ENCODE measurements at places on chromosomes 4 and X.

DNA sequence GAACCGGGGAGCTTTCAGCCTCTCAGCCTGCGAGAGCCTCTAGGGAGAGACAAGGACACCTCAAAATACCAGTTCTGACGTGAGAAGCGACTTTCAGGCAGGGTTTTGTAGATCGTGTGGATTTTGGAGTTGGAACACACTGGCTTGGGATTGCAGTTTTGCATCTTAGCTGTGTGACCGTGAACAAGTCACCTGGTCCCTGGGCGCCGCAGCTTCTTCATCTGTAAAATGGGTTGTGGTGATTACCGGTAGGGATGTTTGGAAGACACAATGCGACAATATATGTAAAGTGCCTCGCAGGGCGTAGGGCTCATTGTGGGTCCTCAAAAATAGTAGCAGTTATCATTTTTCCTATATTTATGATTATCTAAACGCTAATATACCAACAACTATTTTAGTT is 43.7 kb upstream of the STOX2 start:
- DNase-seq: no peak

GRCh38 chr4:95539106-95539505 is 9.7 kb downstream of the UNC5C start:
- no peak for DNase-seq

DNA sequence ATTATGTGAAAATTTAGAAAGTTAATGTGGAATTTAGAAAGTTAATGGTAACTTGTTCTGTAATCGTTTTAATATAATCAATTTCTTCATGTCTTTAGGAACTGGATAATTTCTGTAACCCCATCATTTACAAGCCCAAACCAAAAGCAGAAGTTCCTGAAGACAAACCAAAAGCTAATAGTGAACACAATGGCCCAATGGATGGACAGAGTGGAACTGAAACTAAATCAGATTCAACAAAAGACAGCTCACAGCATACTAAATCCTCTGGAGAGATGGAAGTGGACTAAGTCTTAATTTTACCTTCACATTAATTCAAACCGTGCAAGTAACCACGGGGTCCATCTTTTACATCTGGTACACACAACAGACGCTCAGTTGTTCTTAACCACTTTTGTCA is 48.1 kb upstream of the PLK4 start:
- no peak for DNase-seq

GRCh38 chr4:187477224-187477623 is 518.3 kb upstream of the ZFP42 start:
- DNase-seq: no peak

DNA sequence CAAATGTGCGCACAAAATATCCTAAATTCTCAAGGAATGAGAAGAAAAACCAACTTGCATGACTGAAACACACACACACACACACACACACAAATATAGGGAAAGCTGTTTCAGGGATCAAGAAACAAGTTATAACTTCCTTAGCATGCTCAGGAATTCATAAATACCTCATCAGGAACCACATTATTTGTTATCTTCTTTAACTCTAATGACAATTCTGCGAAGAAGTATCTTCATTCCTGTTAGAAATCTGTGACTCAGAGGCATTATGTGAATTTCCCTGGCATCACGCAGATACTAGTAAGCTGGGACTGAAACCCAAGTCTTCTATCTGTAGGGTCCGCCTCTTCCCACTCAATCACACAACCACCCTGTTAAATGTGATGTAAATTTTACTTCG is 30.3 kb downstream of the TMPRSS11A start:
- no peak for DNase-seq

Data from CD4-positive, alpha-beta T cell treated with Interferon alpha-2 for 1 hour (primary cell).